ENCODE measurements at places on chromosomes 7 and 10.

GRCh38 chr10:63670291-63670898 lies 149.2 kb downstream of the REEP3 start:
- peak; percentile 45 for DNase-seq

DNA sequence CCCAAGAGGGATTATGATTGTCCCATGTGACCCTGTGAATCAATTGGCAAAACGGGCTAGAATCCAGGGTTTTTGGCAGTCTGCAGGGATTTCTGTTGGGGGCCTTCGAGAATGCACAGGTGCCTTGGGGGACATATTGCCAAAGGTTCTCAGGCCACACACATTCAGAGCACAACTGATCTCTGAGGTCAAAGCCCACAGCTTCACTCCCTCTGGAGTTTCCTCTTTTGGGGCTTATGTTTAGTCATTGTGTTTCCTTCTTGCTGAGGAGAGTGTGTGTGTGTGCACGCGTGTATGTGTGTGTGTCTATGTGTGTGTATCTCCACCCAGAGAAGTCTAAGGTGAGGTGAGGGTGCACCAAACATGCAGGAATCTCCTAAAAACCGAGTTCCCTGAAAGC lies 8.8 kb downstream of the PPIF start:
- DNase-seq = no peak

- DNase-seq = peak; percentile 58
These were observed 11.5 kb upstream of the DLD start for GRCh38 chr7:107879400-107880035.

- DNase-seq = no peak
These were observed 150.1 kb downstream of the SNX10 start for GRCh38 chr7:26441611-26442277.

DNA sequence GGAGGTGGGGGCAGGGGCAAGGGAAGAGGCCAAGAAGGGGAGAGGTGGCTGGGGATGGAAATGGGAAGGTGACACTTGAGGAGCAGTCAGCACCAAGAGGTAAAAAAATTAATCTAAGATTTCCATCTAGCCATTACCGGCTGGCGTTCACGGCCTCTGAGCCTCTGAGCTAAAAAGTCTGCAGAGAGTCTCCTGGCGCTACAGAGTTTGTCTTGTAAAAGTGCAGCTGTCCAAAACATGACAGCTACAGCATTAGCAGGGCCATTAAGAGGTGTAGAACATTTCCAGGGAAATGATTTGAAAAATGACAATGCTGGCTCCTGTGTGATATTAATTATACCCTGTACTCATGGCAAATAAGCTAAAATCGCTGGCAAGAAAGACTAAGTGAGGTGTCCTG lies 167.6 kb downstream of the LRMDA start:
- DNase-seq = no peak

GRCh38 chr7:12827920-12828319 lies 140.5 kb downstream of the ARL4A start:
- DNase-seq = no peak

GRCh38 chr7:325051-325798 lies 35.3 kb downstream of the FOXL3 start:
- DNase-seq = no peak

DNA sequence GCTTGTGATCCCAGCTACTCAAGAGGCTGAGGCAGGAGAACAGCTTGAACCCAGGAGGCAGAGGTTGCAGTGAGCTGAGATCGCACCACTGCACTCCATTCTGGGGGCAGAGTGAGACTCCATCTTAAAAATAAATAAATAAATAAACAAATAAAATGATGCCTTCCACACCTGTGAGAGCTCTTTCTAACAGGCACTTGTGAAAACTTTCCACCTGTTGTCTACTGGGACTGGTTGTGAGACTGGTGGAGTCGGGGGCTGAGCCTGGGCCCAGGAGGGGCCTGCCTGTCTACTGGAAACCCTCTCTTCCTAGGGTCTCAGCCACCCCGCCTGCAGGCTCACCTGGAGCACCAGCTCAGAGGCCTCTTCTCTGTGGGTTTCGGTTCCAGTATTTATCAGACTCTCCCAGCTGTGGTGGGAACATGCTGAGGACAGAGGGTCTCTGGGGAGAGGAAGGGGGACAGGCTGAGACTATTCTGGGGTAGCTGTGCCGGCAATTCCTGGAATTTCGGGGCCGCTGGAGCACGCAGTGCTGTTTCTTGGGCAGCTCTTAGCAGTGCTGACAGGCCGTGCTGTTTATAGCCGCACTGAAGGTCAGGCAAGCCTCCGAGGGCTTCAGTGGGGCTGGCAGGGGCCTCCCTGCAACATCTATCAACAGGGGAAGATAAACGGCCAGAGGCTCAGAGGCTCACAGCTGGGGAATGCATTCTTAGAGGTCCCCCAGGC lies 3.8 kb downstream of the LDB3 start:
- peak; percentile 23 for DNase-seq

GRCh38 chr10:75451831-75452230 lies 20.4 kb downstream of the LRMDA start:
- DNase-seq = no peak

GRCh38 chr7:27651702-27652101 lies 11.0 kb downstream of the HIBADH start:
- DNase-seq = no peak

DNA sequence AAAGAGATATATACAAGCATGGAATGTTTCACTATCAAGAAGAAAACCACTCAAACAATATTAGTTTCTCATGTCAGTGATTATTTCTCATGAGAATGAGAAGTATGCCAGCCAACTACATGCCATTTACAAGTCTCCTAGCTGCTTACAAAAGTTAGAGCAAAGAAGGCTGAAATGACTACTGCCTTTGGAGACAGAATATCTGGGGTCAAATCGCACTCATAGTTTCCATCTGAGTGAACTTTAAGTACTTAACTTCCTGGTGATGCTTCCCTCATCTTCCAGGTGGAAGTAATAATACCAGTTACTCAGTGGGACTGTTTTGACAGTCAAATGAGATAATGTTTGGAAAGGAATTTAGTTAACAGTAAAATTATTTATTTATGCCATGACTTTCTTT lies 42.0 kb upstream of the RHOBTB1 start:
- peak; percentile 11 for DNase-seq

All from AG10803 (cell line).